Osteocyte (in vitro differentiated cells): ENCODE measurements at places on chromosomes 11 and 22.

DNA sequence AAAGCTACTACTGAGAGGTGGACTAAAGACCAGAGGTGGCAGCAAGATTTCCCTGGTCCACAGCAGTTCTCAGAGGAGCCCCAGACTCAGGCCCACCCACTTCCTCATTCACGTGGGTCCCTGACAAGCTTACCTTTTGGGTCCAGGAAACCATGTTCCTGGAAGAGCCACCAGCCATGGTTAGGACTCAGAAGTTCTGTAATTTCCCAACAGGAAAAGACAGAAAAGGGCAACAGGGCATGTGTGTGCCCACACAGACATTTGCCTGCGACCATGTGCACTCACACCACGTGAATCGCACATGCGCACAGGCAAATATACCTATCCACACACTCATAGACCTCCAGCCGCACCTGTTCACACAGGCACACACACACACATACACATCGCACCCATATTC, 42.9 kb downstream of the LRRC32 start:
- peak; percentile 46 for DNase-seq

DNA sequence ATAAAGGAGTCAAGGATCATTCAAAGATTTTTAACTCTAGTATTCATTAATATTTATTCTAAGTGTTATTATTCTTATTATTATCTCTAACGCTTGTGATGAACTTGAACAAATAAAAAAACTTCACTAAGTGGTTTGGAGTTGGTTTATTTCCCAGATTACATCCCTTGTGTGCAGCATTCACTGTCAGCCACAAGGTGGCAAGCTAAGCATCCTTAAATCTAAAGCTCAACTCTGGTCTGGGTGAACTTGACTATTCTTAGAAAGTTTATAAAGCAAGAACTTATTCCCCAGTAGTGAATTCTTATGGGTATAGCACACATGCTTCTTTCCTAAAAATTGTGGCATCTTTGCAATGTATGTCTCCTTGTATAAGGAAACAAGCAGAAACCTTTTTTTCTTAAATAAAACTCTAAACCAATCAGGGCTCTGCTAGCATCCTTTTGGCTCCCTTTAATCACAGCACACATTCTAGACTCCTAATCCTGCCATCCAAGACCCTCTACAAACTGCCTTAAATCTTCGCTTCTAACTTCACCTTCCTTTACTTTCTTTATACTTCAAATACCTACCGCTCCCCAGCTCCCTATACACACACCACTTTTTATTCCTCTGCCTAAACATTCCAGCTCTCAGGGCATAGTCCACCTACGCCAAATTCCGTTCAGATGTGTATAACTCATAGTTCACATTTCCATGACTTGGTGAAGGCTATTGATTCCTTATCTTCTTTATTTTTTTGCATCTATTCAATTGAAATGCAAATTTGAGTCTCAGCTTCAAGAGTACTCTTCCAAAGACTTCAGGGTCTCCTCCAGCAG, 1068.8 kb downstream of the DLG2 start:
- no peak for DNase-seq

GRCh38 chr11:12069066-12069676, 41.2 kb upstream of the MICAL2 start:
- no peak for DNase-seq

GRCh38 chr11:74011360-74012073, 2.6 kb upstream of the UCP3 start:
- no peak for DNase-seq

GRCh38 chr11:73761403-73761945, 600 bp upstream of the RAB6A start:
- DNase-seq = no peak

GRCh38 chr11:120978701-120979100, 45.2 kb upstream of the TBCEL start:
- DNase-seq = no peak

DNA sequence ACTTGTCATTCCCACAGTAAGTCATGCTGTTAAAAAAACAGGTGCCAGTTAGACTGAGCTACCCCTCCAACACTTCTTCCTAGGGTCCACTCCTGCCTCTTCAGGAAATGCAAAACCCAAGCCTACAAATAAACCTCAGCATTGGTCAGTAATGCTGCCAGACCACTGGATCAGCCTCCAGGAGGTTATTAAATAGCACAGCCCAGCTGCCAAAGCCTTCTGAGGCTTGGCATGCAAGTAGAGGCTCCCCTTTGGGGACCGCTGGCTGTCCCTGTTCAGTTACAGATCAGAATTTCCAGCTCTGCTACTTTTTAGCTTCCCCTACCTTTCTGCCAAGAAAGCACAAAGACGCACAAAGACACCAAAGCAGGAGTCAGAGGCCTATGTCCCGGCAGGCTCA, 33.3 kb downstream of the ABTB2 start:
- no peak for DNase-seq

- DNase-seq = no peak
Measured at GRCh38 chr11:44067266-44067665, 1.2 kb downstream of the ACCS start.

- DNase-seq = no peak
Measured at GRCh38 chr11:61056571-61056970, 45.7 kb upstream of the CD5 start.

GRCh38 chr11:64951529-64951928, 15.8 kb upstream of the GPHA2 start:
- no peak for DNase-seq

- no peak for DNase-seq
Measured at GRCh38 chr11:123303924-123304323, 108.9 kb upstream of the CLMP start.

DNA sequence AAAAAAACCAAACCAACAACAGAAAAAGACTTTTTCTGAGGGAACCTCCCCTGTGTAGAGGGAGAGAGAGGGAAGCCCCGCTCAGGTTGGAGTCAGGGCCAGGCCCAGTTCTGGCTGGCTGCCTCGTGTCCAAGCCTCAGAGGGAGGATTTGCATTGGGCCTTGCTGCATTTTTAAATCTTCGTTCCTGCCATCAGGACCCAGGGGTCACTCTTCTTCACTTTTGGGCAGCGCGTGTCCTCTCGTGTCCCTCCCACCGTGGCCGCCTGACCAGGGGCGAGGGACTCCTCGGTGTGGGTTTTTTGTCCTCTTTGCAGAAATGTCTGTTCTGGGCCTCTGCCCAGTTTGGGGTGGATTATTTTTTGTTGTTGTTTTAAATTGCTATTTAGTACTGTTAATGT, 57.9 kb downstream of the LRRC74B start:
- DNase-seq = no peak

DNA sequence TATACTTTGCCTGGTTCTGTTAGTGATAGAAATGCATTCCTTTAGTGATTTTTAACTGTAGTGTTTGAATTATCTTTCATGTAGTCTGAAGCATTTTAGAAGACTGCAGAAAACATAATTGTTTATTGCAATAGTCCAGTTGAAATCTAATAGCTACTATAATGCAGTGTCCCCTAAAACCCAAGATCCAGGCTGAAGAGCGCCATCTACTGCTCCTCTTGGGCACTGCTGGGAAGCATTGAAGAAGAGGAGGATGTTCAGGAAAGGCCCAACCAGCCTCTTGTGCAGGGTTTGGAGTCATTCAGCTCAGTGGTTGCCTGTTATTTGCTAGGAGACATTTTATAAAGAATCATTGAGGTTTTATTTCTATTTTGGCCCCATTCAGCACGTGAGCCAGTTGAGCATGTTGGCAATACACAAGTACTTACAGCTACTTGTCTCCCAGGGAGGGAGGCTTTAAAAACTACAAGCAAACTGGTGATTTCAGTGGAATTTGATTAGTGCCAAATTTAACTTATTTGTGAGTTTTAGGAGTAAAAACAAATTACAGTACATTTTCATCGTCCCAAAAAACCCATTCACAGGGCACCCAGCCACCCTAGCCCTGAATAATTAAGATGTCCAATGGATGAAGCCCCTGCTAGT, 74.9 kb upstream of the HORMAD2 start:
- peak; percentile 88 for DNase-seq

GRCh38 chr11:69400771-69401590, 80.5 kb upstream of the LINC01488 start:
- no peak for DNase-seq

- no peak for DNase-seq
Measured at GRCh38 chr22:45804986-45805325, 133.3 kb downstream of the ATXN10 start.

DNA sequence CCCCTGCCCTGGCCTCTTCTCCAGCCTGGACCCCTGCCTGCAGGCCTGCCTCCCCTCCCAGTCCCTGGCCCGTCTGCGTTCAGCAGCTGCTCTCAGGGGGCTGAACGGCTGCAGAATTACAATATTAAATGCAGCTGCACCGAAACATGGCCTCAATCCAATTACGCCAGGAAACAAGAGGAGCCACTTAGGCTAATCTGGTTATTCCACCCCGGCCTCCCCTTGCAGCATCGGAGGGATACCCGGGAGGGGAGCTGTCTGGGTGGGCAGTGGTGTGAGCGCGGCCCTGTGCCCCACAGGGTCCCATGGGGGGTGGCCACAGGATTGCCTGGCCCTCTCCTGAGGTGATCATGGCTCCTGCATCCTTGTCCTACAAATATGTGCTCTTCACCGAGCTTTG, 42.6 kb downstream of the FLRT1 start:
- DNase-seq = no peak

DNA sequence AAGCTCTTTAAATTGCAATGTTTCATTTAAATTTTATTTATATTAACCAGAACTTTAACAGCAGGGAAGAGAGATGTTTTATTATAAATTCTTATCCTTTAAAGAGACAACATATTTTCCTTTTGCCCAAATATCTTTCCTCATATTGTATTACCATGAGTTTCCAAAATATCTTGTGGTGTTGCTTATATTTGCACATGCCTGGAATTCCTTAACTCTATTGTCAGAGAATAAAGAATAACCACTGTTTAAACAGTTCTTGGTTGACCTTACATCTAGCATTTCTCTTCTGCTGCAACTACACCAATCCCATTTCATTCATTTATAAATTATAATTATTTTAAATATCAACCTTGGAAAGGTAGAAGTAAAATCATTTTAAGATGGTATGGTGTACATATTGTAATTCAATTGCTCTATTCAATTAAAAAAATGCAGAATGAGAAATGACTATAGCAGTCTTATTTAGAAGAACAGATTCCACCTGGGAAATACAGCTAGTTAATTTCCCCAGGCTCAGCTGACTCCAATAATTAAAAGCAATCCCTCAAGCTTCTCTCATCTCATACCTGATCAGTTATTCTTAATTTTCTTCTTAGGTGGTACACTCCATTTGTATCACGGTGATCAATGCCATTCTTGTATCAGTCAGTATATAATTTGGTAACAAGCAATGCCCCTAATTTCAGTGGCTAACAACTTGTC, 923.3 kb downstream of the KCNA4 start:
- no peak for DNase-seq

DNA sequence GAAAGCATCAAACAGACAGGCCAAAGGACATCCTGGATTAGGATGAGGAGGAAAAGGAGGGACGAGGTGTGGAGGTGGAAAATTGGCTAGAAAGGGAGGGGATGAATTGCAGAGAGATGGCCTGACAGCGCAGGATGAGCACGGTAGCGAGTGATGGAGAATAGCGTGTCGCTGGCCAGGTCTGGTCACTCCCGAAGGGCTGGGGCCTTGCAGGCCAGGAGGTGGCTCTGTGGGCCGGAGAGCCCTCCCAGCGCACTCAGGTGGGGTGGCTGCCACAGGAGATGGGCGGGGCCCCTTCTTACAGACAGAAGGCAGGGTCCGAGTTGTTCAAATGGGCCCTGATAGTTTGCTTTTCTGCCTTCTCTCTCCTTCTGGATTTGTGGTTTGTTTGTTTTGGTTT, 37.1 kb upstream of the THY1 start:
- peak; percentile 80 for DNase-seq

GRCh38 chr11:14499178-14499559, 442 bp downstream of the COPB1 start:
- DNase-seq = no peak

DNA sequence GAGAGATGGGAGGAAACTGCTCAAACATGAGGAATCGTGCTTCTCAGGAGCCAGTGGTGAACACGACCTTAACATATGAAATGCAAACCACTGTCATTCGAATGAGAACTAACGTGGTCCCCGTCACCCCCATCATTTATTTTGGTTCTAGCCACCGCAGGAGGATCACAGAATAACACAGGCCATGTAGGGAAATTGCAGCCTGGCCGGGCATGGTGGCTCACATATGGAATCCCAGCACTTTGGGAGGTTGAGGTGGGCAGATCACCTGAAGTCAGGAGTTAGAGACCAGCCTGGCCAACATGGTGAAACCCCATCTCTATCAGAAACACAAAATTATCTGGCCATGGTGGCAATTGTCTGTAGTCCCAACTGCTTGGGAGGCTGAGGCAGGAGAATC, 27.1 kb downstream of the KRTAP5-5 start:
- no peak for DNase-seq

DNA sequence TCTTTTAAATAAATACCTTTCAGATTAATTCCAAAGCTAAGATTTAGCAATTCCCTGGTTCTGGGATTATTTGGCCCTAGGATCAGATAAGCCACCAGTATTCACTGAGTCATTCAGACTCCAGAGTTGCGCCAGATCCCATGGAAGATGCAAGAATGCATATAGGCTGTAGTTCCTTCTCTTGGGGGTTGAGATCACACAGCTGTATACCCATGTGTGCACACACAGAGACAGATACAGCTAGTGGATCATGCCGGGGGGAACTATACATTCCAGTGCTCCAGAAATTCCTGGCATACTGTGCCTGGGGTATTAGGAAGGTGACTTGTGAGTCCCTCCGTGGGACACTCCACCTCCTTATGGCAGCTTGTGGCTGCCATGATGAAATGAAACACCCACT, 75.4 kb downstream of the ZBTB16 start:
- no peak for DNase-seq

- DNase-seq = no peak
Measured at GRCh38 chr11:29324328-29324727, 692.5 kb downstream of the KCNA4 start.

- no peak for DNase-seq
Measured at GRCh38 chr11:96755209-96755608, 365.4 kb downstream of the JRKL start.

DNA sequence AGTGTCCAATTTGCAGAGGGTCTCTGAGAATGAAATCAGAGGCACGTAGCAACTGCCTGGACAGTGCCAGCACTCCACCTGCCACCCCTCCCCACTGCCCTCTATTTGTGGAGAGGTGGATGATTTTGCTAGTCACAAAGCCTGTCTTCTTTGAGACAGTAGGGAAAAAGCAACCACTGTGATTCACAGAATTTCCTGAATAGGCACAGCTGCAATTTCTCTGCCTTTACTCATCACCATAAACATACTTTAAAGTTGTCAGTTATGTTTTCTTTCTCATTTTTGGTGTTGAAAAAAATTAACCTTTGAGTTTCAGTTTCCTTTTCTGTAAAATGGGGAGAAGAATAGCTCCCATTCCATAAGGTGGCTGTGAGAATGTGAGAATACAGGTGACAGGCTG, 134.3 kb downstream of the TEAD1 start:
- no peak for DNase-seq

GRCh38 chr11:1532606-1533341, 39.3 kb downstream of the DUSP8 start:
- DNase-seq = no peak

DNA sequence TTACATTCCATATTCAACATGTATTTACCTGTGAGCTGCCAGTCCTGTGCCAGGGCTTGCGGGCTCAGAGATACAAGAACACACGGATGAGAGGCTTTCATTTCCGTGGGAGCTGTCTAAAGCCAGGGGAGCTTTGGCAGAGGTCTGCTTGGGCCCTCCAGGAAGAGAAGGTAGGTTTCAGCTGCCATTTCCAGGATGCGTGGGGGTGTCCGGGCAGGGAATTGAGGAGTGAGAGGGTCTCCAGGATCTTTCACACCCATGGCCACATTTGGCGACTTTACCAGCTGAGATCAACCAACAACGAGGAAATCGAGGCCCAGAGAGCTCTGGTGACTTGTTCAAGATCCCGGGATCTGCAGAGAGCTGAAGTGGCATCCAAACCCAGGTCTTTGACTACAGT, 119.6 kb downstream of the BUD13 start:
- no peak for DNase-seq
